Activated CD4-positive, alpha-beta memory T cell treated with anti-CD3 and anti-CD28 coated beads for 36 hours (primary cell): ENCODE measurements at places on chromosomes 2 and 18. TPM values are rescaled to one million over a fixed set of nuclear protein-coding genes. Genes with fewer than 3 reads are reported as not detected.

GRCh38 chr18:2396162-2396505 lies 175.2 kb downstream of the METTL4 start:
- H3K27me3 ChIP-seq: peaks cover 10% of the 10 kb centered on the region
- H3K4me1 ChIP-seq: no peaks in the 10 kb centered on the region
- H3K36me3 ChIP-seq: no peaks in the 10 kb centered on the region
- no peak overlapping the region for H3K4me3 ChIP-seq
- no peak for DNase-seq
- H3K27ac ChIP-seq: no peak overlapping the region

GRCh38 chr2:205771666-205772065 lies 89.4 kb downstream of the NRP2 start:
- no peak overlapping the region for H3K27ac ChIP-seq
- no peaks in the 10 kb centered on the region for H3K36me3 ChIP-seq
- peaks cover 6% of the 10 kb centered on the region for H3K4me1 ChIP-seq

The SIX3 gene
- total RNA-seq: not detected

The LOXHD1 gene
- total RNA-seq: 0.05 TPM

DNA sequence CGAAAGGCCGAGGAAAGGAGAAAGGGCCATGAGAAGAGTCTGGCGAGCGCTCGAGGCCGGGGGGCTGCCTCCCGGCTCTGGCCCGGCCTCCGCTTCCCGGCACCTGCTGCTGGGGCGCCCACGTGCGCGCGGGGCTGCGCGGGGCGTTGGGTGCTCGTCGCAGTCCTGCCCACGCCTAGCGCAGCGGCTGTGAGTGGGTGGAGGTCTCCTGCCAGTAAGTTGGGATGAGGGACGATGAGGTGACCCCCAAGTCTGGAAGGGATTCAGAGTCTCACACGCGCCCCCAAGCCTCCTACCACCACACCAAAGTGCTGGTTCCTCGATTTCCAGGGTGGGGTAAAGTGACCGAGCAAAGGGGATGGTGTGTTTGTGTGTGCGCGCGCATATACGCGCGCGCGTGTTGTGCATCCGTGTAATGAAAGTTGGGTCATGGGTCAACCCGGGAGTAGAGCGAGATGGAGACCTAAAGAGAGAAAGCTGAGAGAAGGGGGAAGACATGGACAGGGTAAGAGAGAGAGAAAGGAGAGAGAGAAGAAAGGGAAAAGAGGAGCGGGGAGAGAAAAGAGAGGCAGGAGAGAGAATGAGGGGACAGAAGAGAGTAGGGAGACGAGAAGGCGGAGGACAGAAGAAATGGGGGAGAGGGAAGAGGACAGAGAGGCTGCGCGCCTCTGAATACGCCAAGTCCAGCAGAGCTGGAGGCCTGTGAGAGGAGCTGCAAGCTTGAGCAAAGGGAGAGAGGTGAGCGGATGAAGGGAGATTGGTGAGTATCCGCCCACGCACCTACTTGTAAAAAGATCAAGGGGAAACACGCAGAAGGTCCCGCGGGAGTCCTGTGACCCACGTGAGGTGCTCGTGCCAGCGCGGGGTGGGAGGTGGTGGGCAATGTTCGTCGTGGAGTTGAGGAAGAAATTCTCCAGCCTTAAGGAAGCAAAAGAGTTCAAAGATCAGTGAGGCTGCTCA lies 1.7 kb upstream of the NETO1 start:
- H3K4me3 ChIP-seq: no peak overlapping the region
- H3K27me3 ChIP-seq: peaks cover 21% of the 10 kb centered on the region
- H3K36me3 ChIP-seq: no peaks in the 10 kb centered on the region
- no peaks in the 10 kb centered on the region for H3K4me1 ChIP-seq
- DNase-seq: no peak
- no peak overlapping the region for H3K27ac ChIP-seq

GRCh38 chr2:46270384-46270783 lies 26.8 kb upstream of the EPAS1 start:
- H3K27ac ChIP-seq: peak overlapping the region; percentile 39
- H3K4me1 ChIP-seq: peaks cover 15% of the 10 kb centered on the region
- H3K4me3 ChIP-seq: no peak overlapping the region
